ENCODE measurements at places on chromosomes 1 and 21.
A peak's percentile ranks its signal among the peaks of the same experiment; 100 is the strongest.

DNA sequence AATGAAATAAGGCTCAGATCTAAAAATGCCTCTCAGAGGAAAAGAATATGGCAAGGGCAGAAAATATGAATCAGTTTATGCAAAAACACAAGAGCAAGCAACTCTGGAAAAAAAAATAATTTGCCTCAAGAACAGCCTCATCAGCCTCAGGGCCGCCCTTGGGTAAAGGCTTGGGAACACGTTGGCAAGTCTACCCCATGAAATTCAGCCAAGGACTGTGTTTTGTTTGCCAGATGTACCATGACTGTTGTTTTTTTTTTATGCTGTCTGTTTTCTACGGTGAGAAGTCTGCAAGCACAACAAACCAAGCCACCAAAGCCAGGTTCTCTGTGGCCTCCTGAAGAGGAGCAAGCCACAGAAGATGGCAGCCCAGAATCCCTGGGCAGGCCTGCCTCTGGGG is 18.0 kb downstream of the HHIPL2 start:
- DNase-seq: no peak

- no peak for DNase-seq
Observed at GRCh38 chr1:94919241-94920030, 7.5 kb downstream of the CNN3 start.

- DNase-seq: no peak
Observed at GRCh38 chr1:24714859-24715520, 30.3 kb upstream of the CLIC4 start.

DNA sequence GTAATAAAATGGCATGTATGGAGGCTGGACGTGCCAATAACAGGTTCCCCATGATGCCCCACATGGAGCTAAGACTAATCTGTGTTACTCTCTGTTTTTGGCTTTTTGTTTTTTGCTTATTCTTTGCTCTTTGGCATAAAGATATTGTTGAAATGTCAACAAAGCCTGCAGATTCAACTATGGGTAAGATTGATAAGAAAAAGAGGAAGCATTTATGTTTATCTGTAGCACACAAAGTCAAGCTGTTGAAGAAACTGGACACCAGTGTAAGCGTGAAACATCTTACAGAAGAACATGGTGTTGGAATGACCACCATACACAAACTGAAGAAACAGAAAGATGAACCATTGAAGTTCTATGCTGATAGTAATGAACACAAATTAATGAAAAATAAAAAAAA is 402.7 kb downstream of the LTN1 start:
- DNase-seq: peak; percentile 15

DNA sequence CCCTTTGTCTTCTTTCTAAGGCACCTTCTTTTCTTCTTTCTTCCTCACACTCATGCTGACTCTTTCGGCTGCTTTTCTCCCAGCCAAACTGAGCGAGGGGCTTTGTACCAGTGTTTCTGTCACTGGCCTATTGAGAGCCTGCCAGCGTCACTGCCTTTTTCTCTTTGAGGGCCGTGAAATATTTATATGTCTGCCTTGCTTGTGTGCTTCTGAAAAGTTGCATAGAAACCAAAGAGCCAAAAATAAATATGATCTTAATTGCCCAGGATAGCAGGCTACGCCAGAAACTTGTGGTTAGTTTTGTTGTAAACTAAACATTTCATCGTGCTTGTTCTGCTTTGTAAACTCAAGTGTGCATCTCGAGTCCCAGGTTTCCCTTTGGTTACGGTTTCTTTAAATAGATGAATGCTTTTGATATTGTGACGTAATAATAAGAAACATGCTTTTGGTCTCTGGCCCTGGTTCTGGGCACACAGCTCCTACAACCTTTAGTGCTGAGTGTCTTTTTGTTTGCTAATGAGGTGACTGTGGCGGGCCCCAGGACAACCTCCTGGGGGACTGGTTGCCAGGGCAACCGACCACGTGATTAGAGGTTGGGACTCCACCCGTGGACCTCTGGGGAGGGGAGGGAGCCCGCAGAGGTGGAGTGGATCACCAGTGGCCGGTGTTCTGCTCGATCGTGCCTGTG is 10.8 kb downstream of the SLC37A1 start:
- DNase-seq: peak; percentile 9

DNA sequence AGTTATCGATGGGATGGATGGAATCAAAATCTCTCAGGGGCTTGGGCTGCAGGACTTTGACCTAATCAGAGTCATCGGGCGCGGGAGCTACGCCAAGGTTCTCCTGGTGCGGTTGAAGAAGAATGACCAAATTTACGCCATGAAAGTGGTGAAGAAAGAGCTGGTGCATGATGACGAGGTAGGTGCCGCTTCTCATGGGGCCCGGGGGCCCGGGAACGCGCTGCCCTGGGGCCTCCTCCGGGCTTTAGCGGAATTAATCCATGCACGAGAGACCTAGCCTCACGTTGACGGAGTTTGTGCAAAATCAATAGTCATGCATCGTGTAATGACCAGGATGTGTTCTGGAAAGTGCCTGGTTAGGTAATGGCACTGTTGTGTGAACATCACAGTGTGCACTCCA is 43.8 kb downstream of the FAAP20 start:
- DNase-seq: no peak

- DNase-seq: no peak
Observed at GRCh38 chr21:26432410-26432809, 140.7 kb downstream of the CYYR1 start.

DNA sequence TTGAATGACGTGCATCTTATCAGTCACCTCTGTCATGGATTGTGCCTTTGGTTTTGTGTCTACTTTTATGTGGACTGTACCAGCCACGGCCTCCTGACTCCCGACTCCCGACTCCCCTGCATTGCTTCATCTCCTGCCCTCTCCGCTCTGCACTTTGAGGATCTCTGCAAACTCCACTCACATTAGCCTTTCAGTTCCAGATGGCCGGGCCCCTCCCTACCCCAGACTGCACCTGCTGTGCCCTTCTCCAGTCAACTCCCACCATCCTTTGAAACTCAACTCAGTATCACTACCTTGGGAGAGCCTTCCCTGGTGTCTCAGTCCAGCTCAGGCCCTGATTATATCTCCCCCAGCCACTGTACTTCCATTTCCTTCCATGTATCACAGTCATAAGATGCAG is 71.4 kb downstream of the MDM4 start:
- DNase-seq: no peak

- DNase-seq: no peak
Observed at GRCh38 chr21:42698733-42699132, 45.3 kb downstream of the PDE9A start.

GRCh38 chr1:24323281-24323680 is 4.1 kb downstream of the GRHL3 start:
- DNase-seq: no peak

DNA sequence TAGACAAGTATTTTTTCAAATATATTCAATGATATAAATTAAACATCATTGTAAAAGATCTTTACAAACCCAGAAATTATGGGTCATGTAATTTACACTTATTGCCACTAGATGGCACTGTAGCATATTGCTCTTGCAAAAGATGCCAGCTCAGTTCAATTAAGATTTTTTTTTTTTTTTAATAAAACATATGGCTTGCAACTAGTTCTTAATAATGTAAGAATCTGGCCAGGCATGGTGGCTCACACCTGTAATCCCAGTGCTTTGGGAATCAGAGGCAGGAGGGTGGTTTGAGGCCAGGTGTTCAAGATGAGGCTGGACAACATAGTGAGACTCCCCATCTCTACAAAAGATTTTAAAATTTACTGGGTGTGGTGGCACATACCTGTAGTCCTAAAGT is 49.4 kb upstream of the DESI2 start:
- peak; percentile 45 for DNase-seq

DNA sequence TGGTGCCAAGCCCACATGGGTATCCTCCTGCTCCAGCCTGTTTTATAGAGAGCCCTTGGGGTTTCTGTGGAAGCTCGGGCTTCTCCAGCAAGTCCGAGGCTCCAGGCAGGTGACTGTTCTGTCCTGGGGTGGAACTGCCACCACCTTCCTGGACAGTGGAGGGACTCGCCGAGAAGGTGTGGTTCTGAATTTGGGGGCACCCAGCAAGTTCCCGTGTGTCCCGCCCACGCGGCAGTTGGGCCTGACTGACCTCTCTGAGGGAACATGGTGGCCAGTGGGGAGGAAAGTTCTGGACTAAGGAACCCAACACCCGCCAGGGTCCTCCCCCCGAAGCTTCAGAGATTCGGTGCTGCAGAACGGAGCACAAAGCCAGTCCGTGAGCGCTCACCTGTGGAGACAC is 158.1 kb upstream of the C1orf174 start:
- no peak for DNase-seq

- no peak for DNase-seq
Observed at GRCh38 chr1:167305059-167305705, 84.5 kb downstream of the POU2F1 start.

DNA sequence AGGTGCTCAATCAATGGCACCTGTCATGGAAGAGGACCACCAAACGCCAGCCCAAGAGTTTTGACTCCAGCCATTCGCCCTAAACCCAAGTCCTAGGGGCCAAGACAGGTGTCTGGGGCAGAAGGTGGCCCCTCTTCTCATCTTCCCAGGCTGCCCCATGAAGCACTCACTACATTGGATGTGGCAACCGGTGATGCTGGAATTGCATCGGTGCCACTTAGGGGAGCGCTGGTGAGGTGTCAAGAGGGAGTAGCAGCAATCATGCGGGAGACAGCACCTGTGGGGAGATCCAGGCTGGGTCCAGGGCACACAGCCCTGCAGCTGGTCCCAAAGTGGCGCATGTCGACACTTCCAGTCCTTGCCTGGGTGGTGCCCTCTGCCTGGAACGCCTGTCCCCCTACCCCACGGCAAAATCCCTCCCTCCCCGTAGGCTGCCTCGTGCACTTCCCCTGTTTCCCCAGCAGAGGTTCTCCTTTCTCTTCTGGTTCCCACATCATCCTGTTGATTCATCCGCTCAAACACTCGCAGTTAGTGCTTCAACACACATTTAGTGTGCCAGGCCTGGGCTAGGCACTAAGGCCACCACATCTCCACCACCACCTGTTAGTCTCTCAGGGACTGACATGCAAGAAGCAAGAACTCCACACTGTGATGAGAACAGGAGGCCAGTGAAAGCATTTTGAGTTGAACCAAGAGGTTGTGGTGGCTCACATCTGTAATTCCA is 18.5 kb downstream of the PLA2G2D start:
- peak; percentile 56 for DNase-seq

- peak; percentile 69 for DNase-seq
Observed at GRCh38 chr1:12014141-12014991, 4.9 kb upstream of the MIIP start.

DNA sequence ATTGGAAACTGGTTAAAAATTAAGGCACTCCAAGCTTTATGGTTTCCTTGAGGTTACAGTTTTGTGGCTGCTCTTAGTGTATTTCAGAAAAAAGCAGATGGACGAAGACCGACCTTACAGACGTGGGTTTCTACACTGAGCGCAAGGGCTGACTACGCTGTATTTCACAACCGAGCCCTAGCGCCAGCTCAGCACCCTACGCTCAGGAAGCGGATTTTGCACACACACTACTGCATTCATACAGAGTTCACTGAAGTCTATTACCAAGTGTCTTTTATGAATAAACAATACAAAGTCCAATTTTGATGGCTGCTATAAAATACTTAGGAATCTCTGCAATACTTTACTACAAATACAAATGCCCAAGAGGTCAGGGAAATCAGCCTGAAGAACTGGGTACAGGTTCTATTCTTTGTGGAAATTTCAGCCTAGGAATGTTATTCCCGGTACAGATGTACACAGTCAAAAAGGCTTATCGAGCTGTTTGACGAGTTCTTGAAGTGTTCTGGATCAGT is 23.8 kb downstream of the PTTG1IP start:
- no peak for DNase-seq

DNA sequence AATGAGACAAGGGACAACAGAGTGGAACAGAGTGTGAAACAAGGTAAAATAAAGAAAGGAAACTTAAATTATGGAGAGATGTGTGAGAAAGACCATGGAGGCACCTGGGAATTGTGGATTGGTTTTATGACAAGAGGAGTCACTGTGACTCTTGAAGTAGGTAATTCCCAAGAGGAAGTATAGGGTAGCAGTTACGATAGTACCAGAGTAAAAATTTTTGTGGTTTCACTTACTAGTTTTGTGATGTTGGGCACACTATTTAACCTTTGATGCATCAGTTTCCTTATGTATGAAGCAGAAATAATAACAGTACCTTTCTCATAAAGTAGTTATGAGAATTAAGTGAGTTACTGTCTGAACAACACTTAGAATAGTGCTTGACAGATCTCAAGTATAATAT is 267.9 kb upstream of the DPYD start:
- no peak for DNase-seq

DNA sequence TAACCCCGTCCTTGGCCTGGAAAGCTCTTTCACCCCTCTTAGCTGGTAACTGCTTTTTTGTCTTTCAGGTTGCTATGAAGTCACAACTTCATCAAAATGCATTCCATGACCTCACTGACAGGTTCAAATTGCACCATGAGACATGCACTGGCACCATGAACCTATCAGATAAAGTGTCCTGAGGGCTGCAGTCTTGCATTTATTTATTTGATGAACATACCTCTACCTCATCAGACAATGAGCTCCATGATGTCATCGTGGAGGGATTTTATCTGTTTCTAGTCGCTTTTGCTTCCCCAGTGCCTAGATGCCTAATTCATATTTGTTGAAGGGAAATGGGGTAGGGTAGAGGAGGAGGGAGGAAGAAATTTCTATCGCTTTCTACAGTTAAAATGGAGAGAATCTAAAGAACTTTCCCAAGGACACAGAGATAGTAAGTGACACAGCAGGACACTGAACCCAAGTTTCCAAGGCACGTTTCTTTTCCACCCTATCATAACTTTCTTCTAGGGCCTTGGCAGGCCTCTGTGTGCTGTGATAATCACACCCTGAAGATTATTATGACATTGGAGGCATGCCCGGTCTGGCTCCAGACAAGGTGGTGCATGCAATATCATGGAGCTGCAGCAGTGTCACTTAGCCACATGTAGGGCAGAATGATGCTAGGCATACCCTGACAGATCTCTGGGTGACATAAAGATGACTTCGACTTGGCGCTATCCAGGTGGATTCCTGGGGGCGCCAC is 69.5 kb downstream of the CD58 start:
- DNase-seq: no peak

- DNase-seq: no peak
Observed at GRCh38 chr21:26099610-26100219, 70.9 kb downstream of the APP start.

- no peak for DNase-seq
Observed at GRCh38 chr1:202304375-202304774, 37.4 kb downstream of the UBE2T start.

GRCh38 chr1:228275430-228276173 is 67.8 kb downstream of the OBSCN start:
- peak; percentile 73 for DNase-seq

GRCh38 chr1:232283864-232284263 is 346.1 kb downstream of the SIPA1L2 start:
- no peak for DNase-seq

Data from KBM-7 (cell line).